NCI-H2029 treated with DMSO at 0.1 percent for 48 hours (cell line): ENCODE measurements at places on chromosomes 2 and 18.

GRCh38 chr2:216519154-216519762, 20.6 kb downstream of the RPL37A start:
- DNase-seq = peak; percentile 79

DNA sequence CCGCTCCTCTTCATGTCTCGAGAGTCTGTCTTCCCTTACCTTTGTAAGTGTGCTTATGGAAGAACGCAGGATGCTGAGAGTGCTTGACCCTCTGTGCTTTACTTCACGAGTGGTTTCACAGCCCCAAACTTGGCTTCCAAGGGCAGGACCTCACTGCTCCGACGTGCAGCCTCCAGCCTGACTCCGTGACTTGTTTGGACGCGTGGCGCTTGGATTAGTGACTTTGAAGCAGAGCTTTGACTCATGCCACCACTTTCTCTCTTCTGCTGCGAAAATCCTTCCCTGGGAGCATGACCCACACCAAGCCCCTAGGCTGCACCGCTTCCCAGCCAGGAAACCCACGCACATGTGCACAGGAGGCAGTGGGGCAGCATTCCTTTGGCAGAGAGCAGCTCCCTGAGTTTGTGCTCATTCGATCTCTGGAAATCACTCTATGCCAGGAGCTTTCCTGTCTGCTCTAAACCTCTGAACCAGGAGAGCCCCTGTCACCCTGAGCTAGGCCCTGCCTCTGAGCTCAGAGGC, 207.8 kb upstream of the HS6ST1 start:
- no peak for DNase-seq

DNA sequence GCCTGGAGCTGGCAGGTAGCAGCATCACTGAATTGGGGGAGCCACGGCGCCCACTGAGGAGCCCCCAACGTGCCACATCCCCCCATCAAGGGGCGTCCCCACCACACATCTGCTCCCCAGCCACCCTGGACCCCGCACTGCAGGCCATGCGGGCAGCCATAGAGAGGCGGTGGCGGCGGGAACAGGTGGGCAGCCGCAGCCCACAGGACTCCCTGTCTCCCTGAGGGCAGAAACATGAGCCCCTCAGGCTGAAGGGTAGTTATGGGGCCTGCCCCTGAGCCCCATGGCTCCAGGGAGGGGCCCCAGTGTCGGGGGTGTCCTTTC, 26.6 kb downstream of the CROCC2 start:
- DNase-seq = no peak

DNA sequence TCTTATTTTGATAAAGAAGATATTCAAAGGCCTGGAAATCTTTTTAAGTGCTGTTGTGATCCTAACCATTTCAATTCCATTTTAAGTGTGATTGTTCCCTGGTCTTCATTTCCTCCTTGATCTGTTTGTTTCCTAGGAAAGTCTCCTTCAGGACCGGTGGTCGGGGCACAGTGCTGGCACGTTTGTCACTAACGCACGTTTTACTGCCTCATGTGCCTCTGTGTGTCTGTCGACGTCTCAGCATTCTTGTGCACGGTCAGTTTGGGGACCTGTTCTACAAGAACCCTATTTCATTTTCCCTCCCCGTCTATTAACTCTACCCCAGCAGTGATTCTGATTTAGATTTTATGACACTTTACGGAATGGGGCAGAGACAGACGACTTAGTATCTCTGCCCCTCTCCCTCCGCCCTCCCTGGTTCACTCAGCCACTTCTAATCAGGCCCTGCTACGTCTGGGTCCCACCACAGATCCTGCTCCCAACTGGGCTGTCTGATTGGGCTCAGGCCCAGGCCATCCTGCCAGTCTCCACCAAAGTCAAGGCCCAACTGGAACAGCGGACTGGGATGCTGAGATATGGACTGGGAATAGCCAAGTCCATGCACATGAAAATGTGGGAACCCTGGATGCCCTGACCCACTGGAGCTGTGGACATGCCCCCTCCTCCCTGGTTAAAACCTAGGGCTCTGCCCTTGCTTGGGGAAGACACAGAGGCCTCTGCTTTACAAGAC, 95.6 kb downstream of the TWIST2 start:
- no peak for DNase-seq

GRCh38 chr2:43634604-43635306, 2.3 kb upstream of the PLEKHH2 start:
- peak; percentile 82 for DNase-seq
